ENCODE measurements at places on chromosomes 7 and 10.
A peak's percentile ranks its signal among the peaks of the same experiment; 100 is the strongest.

DNA sequence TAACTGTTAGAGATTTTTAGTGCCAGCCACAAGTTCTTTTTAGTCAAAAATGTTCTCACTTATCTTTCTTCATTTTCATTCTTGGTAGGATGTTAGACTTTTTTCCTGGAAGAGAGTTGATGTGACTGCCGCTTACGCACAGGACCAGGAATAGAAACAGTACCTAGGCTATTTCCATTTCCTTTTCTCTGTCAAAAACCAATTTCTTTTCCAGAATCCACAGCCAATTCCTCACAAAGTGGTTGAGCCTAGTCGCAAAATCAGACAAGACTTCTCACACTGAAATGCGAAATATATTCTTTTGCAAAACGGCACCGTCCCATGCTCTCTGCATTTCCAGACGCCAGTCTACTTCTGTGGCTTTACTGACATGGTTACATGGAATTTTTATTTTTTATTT is 394.2 kb downstream of the GALNT17 start:
- DNase-seq = no peak

GRCh38 chr10:70348228-70348850 is 34.1 kb downstream of the LRRC20 start:
- DNase-seq = peak; percentile 49

- DNase-seq = peak; percentile 93
Observed at GRCh38 chr7:47254081-47254977, 327.6 kb downstream of the TNS3 start.

GRCh38 chr7:47342296-47343060 is 239.4 kb downstream of the TNS3 start:
- no peak for DNase-seq

DNA sequence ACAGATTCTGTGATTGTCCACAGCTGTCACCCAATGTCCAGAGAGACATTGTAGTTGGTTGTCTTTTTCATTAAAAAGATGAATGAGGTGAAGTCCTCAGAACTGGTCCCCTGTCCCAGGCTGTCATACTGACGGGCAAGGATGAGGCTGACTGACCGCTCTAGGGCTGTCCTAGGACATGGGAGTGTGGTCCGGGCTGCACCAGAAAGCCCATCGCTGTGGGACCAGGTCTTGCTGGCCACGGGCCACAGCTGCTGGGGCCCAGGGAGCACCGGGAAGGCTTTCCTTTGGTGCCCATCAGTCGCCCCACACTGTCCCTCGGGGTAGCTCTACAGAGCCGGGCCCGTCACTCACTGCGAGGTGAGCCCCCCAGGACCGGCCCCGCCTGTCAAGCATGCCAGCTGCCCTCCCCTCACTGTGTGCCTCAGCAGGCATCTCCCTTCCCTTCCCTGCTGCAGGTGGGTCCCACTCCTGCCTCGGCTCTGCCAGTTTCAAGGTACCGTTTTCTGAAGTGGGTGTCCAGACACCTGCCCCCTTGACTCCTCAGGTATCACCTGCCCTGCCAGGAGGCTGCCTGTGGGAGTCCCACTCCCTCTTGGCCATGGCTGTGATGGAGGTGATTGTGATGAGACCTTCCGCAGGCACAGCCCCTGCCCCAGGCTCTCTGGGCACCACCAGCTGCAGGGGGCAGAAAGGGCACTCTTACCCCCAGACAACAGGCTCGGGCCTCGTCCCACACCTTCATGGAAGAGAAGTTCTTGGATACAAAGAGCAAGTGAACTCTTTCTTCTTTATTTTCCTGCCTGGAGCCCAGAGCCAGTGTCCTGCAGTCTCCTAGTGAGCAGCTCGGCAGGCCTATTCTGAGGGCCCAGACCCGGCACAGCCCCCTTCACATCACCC is 21.7 kb downstream of the LRRC27 start:
- DNase-seq = no peak

DNA sequence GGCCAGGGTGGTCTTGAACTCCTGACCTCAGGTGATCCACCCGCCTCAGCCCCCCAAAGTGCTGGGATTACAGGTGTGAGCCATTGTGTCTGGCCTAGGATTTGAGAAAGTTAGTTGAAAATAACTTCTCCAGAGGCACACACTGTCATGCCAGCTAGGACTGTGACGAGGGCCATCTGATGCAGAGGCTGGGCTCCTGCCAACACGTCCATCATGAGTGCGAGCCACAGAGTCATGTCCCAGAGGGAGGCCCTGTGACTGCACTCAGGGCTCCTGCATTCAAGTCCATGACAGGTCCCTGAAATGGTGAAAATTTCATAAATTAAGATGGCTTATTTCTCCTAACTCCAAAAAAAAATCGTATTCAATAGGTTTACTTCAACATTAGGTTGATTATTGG is 17.1 kb downstream of the C10orf120 start:
- no peak for DNase-seq

GRCh38 chr7:44159824-44160630 is 18.9 kb upstream of the MYL7 start:
- no peak for DNase-seq
